ENCODE measurements at places on chromosomes 4 and X. TPM values are rescaled to one million over a fixed set of nuclear protein-coding genes. Genes with fewer than 3 reads are reported as not detected.
A peak's percentile ranks its signal among the peaks of the same experiment; 100 is the strongest.

DNA sequence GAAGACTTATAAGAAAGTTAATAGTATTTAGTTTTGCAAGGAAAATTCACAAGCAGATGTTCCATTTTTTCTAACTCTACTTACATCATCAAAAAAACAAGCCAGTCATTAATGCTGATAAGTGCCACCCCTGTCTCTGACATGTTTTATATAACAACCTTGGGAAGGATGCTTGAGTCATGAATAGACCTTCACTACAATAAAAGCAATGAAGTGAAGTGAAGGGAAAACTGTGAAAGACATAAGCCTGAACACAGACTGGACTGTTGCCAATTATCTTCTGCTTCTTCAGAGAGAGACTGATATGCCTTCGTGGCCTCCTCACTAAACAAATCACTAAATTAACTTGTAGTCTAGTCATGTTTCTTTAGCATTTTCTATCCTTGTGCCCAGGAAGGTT, 353.2 kb downstream of the PDHA2 start:
- no peak for DNase-seq

Gene CLTRN
- total RNA-seq, result 0.80 TPM

Gene PTPN13
- total RNA-seq, result 0.10 TPM

- no peak for DNase-seq
These were observed 45.1 kb downstream of the SPATA4 start for GRCh38 chr4:176150356-176150682.

- no peak for DNase-seq
These were observed 349.0 kb upstream of the TRAM1L1 start for GRCh38 chr4:117434424-117434823.

- no peak for DNase-seq
These were observed 82.8 kb downstream of the LNX1 start for GRCh38 chr4:53508446-53508845.

- no peak for DNase-seq
These were observed 12.2 kb downstream of the PLAC1 start for GRCh38 chrX:134645936-134646543.

Gene GSX2
- not detected for total RNA-seq

DNA sequence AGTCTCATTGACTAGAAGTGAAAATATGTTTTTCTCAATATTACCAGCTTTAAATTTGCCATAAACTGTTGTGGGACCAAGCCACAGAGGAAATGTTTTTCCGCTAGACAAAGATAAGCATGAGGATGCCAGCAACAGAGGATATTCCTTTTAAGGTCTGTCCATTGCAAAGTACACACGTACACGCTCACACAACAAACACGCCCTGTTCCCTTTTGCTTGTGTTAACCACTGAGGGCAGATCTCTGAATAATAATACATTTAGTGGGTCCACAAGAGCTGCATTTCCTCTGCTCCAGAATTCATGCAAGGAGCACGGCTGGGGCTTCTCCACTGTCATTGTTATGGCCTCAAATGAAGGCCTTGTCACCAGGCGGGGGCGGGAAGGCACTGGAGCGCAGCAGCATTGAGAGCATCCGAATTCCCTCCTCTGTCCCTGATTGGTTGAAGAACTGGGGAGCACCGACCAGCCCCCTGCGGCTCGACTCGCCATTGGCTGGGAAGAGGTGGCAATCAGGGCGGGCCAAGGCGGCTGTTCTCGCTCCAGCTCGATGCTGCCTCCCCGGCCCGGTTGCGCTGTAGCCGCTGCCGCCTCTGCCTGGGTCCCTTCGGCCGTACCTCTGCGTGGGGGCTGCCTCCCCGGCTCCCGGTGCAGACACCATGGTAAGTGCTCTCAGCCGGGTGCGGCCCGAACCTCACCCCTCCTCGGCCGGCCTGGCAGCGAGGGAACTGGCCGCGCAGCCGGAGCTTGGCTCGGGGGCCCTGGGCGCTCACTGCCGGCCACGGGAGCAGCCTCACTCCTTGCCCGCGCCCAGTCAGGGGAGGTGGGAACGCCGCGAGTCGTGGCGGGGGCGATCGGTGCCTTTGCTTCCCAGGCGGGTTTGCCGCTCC, at the start of gene GUCY1B1:
Gene GUCY1B1, plus strand, starts transcription at position 541 of the 891 bp plus-strand sequence. Its CDS starts 120 bp downstream, at position 661.
- peak; percentile 82 for DNase-seq

- DNase-seq, result no peak
These were observed 36.4 kb upstream of the LCORL start for GRCh38 chr4:18057821-18058533.

Measured in activated naive CD8-positive, alpha-beta T cell treated with anti-CD3 and anti-CD28 coated beads for 36 hours (primary cell).